ENCODE measurements at places on chromosomes 7 and 10. TPM values are rescaled to one million over a fixed set of nuclear protein-coding genes. Genes with fewer than 3 reads are reported as not detected.

DNA sequence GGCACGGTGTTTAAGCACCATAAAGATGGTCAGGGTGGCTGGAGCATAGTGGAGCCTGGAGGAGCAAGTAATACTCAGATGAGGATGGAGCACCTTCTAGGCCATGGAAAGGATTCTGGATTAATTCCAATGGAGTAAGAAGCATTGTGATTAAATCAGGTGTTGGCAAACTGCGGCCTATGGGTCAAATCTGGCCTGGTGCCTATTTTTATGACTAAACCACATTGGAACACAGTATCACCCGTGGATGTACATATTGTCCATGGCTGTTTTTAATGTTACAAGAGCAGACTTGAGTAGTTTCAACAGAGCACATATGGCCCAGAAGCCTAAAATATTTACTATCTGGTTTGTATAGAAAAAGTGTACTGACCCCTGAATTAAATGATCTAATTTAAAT, 49.9 kb upstream of the TMEM248 start:
- no peak for DNase-seq

DNA sequence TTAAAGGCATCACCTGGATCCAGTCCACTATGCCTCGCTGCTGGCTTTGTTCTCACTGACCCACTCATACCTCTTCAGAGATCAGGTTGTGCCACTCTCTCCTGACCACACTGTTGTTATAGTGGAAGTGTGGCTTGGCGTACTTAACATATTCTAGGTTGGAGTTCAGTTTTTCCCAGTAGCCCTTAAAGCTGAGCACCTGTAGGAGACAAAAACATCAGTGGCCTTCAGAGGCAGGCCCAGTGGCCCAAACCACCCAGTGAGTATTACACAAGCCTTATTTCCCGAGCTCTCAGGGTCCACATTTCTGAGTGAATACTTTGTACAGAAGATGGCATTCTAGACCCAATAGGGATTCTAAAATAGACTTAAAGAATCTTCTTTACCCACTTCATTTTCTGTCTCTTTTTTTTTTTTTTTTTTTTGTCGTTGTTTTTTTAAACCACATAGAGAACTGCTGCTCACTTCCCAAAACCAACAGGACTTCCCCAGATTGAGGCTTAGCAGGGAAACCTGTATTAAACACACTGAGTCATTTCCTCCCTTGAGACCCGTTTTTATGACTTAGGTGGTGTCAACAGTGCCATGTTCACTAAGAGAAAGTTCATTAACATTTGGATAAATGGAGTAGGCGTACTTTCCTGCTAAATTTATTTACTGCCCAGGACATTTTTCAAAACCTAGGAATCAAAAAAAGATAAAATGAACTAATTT, 85.8 kb downstream of the GSAP start:
- DNase-seq, result no peak

DNA sequence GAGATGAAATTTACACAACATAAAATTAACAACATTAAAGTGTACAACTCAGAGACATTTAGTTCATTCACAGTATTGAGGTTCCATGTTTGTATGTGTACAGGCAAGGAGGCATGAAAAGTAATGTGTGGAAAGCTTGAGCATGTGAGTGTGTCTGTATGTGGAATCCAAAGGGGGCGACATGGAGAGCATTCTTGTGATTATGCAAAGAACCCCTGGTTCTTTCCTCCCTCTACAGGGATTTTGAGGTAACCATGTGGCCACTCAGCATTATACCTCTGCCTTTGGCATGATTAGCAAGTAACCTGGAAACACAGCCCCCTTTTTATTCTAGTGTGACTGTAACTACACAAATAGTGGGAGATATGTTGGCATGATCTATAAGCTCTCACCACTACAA, 21.0 kb downstream of the OR2F1 start:
- no peak for DNase-seq

DNA sequence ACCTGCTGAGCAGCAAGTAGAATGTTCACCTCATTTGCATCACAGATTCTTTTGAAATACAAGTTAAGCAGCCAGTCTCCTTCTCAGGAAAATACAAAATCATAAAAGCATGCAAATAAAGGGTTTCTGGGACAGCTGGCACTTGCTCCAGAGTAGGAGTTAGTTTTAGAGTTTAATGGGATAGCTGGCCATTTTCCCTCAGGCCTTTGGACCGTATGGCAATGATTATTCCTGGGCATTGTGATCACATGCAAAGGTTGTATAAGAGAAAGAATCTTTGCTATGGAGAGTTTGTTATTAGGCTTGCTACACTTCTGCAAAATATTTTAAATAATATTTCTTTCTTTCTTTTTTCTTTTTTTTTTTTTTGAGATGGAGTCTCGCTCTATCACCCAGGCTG, 240.8 kb downstream of the CDK14 start:
- DNase-seq, result no peak

- DNase-seq, result peak; percentile 33
Observed at GRCh38 chr7:159227433-159227832, 82.8 kb upstream of the VIPR2 start.

- peak; percentile 64 for DNase-seq
Observed at GRCh38 chr7:75639071-75639885, 99.5 kb downstream of the HIP1 start.

- DNase-seq, result no peak
Observed at GRCh38 chr7:2886391-2886790, 42.3 kb upstream of the GNA12 start.

DNA sequence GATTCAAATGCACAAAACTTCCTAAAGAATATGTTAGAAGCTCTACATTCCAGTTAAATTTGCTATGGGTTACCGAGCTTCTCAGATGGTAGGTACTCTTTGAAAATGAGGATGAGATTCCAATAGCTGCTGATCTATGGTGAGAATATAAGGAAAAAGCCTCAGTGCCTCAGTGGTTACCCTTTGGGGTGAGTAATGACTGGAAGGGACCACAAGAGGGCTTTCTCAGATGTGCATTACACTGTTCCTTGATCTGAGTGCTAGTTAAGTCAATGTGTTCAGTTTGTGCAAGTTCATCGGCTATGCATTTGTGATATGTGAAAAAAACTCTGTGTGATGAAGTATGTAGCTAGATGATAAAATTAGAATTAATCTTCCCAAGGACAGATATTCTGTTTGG, 3.5 kb downstream of the NRCAM start:
- DNase-seq, result no peak

- no peak for DNase-seq
Observed at GRCh38 chr10:98020784-98021183, 9.6 kb downstream of the CRTAC1 start.

- no peak for DNase-seq
Observed at GRCh38 chr10:97915346-97916131, 65.9 kb downstream of the GOLGA7B start.

DNA sequence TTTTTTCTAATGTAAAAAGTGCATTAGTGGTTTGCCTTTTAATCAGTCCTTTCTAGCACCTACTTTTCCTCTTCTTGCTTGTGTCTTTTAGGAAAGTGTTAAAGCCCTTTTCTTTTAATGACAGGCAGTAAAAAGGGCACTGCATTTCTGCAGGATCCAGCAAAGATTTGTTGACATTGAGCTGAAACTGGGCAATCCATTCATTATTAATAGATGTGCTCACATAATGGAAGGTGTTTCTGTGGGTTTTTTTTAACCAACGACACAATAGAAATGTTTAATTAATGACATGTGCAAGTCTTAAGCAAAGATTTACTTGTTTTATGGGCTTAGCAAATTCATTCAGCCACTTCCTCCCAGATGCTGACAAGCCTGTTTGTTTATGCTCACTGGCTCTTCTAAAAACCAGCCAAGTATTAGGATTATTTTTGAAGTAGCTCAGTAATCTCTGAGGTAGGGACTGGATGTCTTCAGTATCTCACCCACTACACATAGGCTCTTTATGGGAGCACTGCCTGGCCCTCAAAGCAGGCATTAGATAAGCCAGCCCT, 1201.1 kb downstream of the SORCS1 start:
- DNase-seq, result no peak

GRCh38 chr7:22723181-22723601, 3.8 kb upstream of the IL6 start:
- no peak for DNase-seq

DNA sequence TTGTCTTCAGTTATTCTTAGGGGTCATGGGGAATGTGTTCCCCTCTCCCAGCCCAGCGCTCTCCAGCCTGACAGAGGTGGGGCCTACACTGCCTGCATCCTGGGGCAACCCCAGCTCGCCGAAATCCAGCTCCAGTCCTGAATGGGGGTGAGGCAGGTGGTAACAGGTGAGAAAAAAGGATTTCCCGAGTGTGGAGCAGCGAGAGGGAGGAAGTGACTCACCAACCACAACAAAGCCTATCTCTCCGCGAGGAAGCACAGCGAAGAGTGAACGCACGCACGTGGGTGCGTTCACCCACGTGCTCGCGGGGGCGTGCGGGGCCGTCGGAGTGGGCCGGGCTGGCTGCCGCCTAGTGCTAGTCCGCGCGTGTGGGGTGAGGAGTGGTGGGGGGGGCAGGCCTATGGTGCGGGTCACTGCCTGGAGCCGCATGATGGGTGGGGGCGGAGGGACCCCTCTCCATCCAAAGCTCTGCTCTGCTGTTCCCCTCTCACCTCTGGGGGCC, 855 bp upstream of the PALD1 start:
- peak; percentile 82 for DNase-seq

DNA sequence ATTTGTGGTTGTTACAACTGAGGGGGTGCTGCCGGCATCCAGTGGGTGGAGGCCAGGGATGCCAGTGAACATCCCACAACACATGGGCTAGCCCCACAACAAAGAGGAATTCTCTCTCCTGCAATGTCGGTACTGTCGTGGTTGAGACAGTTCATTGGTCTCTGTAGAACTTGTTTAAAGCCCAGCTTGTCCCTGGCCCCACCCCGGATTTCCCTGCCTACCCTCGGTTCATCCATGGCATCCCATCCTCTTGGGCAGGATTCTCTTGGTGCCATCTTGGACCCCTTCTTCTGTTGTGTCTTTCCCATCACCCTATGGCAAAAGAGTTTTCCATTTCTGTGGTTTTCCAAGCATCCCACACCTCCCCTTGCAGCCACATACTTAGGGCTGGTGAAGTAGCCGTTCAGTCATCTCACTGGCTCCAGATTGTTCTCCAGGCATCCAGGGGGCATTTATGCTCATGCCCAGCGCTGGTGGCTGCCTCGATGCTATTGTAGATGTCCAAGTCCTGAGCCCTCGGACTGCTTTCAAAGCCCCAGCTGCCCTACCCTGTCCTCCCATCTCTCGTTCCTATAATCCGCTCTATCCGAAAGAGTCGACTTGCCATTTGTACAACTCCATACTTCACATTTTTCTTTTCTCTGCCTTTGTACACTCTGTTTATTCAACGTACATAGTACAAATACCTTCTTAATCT, 39.2 kb downstream of the MGMT start:
- no peak for DNase-seq

GRCh38 chr7:109449760-109450159, 880.1 kb downstream of the DNAJB9 start:
- no peak for DNase-seq

GRCh38 chr7:92133133-92133736, 1.0 kb downstream of the CYP51A1 start:
- no peak for DNase-seq

GRCh38 chr7:2492038-2492437, 15.8 kb upstream of the GRIFIN start:
- no peak for DNase-seq

- no peak for DNase-seq
Observed at GRCh38 chr10:11930312-11930978, 107.3 kb downstream of the PROSER2 start.

- no peak for DNase-seq
Observed at GRCh38 chr7:29080803-29081202, 65.5 kb downstream of the CPVL start.

DNA sequence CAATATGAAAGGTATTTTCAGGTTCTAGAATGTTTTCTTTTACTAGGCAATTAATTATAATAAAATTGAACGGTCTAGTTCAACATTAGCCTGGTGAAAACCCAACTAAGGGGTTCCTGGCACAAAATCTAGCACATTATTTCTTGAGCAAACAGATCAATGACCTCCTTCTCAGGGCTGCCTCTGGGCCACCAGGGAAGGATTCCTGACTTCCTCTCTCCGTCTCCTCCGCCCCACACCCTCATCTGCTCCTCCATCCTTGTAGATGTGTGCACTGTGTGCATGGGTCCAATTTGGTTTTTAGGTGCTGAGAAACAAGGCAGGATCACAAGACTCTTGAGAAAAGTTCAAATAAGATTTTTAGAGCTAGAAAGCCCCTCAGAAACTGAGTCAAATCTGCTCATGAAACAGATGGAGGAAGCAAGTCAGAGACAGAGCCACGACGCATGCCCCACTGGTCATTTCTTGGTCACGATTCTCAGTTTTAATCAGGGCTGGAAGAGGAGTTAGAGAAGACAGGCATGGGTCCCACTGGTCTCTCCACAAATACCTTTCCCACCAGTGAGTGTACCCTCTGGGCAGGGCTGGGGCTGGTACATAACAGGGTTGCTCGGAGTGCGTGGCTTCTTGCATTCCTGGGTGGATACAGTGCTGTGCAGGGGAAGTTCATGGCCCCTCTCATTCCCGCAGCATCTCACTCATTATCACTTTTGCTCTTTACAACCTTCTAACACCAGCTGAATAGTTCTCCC, 3.8 kb downstream of the TRPV6 start:
- no peak for DNase-seq

DNA sequence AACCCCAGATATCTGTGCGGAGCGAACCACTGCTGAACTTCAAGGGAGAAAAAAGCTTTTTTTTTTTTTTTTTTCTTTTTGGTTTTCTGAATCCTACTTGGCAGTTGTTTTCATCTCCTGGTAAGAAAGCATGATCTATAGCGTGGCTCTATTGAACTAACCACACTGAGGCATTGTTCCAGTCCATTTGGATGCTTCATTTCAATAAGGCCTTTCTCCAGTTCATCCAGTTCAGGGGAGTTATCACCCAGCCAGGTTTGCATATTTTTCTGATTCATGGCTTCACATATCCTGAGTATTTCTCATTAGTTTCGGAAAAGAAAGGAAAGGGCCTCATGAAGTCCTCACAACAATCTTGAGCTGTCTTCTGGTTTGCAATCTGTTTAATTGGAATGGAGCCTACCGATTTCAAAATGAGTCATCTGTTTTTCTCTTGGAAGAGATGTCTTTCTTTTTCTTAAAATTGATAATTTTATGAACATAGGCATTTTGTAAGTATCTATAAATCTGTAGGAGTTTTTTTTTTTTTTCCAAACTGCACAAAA, 93.1 kb upstream of the STEAP4 start:
- no peak for DNase-seq

CFAP70 gene
- 3.1 TPM for total RNA-seq

DOCK1 gene
- 24.8 TPM for total RNA-seq

FFAR4 gene
- 0.25 TPM for total RNA-seq

SFMBT2 gene
- total RNA-seq, result 0.07 TPM

UNC5B gene
- total RNA-seq, result 1.7 TPM

AKR1C8 gene
- 2.7 TPM for total RNA-seq

XRCC2 gene
- 25.0 TPM for total RNA-seq

LLCFC1 gene
- not detected for total RNA-seq

HPSE2 gene
- not detected for total RNA-seq

FGL2 gene
- not detected for total RNA-seq

GIMAP5 gene
- total RNA-seq, result not detected

TDRD1 gene
- not detected for total RNA-seq

CEP41 gene
- total RNA-seq, result 18.0 TPM

SLC25A40 gene
- total RNA-seq, result 33.5 TPM

CFAP46 gene
- not detected for total RNA-seq

C10orf62 gene
- total RNA-seq, result 0.45 TPM

CDC123 gene
- total RNA-seq, result 86.0 TPM
